Occipital lobe (tissue), 3 donors: ENCODE measurements at places on chromosomes 16 and 17.
A peak's percentile ranks its signal among the peaks of the same experiment; 100 is the strongest.

DNA sequence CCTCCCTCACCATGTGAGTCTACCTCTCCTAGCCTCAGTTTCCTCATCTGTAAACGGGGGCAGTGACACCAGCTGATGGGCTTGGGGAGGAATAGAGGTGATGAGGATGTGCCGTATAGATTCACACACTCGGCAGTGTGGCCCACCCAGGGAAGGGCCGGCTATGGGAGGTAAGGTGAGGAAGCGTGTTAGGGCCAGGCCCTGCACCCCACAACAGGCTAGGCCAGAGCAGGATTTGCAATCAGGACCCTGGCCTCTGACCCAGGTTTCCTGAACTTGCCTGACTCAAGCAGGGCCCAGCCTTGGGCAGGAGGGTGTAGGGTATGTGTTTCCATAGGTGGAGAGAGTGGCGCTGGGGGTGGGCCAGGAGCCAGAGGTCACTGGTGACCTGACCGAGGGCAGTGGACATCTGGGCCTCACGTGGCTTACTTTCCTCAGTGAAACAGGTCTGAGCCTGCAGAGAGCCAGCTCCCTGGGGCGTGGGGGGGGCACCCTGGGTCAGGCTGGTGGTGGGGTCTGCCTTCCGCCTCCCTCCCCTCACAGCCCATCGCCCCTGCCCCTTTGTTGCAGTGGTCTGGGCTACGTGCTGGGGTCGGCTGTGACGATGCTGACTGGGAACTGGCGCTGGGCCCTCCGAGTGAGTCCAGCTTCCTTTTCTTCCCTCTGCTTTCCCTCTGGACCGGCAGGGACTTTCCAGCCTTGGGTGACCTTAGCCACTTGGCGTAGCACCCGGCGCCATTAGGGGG is 12.8 kb downstream of the SPNS3 start:
- no peak for DNase-seq

- DNase-seq, result no peak
Measured at GRCh38 chr16:23079675-23080301, 69.5 kb downstream of the USP31 start.

DNA sequence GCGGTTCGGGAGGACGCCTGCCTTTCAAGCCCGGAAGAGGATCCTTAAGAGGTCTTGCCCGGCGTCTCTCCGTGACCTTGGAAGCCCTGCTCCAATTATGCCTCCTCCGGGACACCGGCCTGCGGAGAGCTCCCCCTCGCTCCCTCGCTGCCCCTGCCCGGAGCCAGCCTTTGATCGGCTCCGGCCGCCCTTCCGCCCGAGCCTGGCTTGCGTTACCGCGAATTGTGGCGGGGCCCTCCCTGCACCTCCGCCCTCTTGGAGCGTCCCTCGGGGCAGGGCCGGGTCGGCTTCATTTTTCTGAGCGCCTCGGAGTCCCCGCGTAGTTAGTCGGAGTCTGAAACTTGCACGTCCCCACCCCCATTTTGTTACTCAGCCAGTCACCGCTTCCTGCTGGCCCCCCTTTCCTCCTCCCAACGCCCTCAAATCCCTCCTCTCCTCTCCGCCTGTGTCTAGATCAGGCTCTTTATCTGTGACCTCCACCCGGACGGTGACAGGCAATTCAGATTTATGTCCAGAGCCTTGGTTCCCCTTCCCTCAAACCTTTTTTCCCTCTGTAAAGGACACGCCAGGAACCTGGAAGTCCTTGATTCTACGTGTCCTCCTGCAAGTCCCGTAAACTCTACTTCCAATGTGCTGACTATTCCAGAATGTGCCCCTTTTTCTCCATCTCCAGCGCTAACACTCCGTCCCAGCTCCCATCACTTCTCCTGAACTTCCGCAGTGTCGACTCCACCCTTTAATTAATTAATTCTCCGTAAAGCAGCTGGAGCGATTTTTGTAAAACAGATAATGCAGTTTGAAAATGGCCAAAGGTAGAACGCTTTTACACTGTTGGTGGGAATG is 569 bp upstream of the RABEP2 start:
- DNase-seq, result peak; percentile 69

DNA sequence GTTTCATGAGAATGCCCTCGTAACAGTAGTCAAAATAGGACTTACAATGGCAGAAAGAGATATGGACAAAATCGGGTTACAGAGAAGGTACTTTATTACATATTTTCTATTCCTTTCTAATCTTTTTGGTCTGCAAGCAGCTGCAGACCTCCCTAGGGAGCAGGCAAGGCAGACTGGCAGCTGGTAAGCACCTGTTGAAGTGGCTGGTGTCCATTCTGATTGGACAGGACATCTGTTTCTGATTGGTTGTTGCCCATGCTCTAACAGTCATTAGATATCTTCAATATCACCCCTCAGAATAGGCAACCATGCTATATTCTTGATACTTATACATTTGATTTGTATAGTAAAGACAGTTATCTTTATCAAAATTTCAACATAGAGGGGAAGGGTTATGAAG is 606.3 kb downstream of the KCNJ2 start:
- DNase-seq, result no peak
